ENCODE measurements at places on chromosomes 16 and 17.

GRCh38 chr16:1712791-1713261, 6.8 kb downstream of the MAPK8IP3 start:
- DNase-seq: no peak

- DNase-seq: no peak
Measured at GRCh38 chr16:58196898-58197313, 1.0 kb downstream of the CSNK2A2 start.

DNA sequence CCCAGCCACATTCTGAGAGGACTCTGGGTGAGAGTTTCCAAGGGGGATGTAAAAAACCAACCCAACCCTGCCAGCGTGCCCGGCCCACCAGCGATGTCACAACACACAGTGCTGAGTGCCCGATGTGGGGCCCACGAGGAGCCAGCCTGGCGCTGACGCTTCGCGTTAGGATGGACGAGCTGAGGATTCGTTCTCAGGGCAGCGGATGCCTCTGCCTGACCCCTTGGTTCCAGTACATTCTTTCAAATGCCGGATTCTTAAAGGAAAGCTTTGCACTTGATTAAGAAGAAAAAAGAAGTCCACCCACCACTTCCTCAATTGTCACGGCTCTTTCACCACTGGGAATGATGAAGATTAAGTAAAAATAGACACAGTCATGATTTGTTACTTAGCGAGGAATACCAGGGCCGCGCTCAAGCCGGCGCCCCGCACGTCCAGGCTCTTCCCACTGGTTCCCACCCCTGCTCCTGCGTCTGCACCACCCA, 79.4 kb downstream of the IRF8 start:
- DNase-seq: no peak

GRCh38 chr16:67727521-67728485, 8.7 kb upstream of the GFOD2 start:
- DNase-seq: no peak

DNA sequence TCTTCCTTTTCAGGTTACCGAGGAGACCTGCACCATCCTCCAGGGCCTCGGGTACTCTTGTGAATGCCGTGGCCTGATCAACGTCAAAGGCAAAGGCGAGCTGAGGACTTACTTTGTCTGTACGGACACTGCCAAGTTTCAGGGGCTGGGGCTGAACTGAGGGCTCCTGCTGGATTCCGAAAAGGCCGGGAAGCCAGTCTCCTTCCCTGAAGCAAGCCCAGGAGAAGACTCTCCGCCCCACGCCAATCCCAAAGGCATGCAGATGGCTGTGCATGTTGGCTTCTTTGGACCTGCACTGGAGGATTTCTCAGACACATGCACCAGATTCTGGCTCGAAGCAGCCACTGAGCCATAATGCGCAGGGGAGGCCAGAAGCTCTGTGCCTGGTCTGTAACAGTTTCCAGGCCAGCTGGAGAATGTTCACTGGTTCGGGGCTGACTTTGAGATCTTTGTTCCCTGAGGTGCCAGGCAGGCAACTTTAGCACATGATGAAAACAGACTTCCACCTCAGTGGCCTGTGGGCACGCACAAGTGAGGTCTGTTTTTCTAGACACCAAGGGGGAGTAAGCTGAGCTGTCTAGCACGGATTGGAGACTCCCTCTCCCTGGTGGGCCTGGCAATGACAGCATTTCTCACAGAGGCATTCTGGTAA, 49.1 kb downstream of the ADCY7 start:
- no peak for DNase-seq

- no peak for DNase-seq
Measured at GRCh38 chr17:48631693-48632578, 5.8 kb upstream of the HOXB9 start.

GRCh38 chr17:67281053-67281452, 36.1 kb upstream of the HELZ start:
- DNase-seq: no peak

- no peak for DNase-seq
Measured at GRCh38 chr16:66600477-66600876, 4.0 kb upstream of the CMTM3 start.

Data from Panc1 (cell line).